ENCODE measurements at places on chromosomes 1 and 21.

GRCh38 chr1:178573330-178573729 lies 60.4 kb downstream of the TEX35 start:
- no peak for DNase-seq

DNA sequence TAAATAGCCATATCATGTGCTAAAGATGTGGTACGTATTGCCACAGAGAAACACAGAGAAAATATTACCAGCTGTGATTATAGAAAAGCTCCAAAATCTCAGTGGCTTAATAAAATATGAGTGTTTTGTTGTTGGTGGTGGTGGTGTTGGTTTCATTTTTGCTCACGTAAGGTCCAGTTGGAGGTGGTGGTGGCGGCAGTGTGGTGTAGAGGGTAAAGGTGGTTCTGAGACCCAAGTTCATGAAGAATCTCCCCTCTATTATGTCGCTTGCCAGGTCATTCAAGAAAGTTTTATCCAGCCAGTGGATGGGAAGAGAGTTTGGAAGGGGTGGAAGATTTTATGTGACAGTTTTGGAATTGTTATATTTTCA lies 217.6 kb upstream of the SAMSN1 start:
- DNase-seq: no peak

GRCh38 chr1:200380589-200381021 lies 29.2 kb downstream of the ZNF281 start:
- DNase-seq: no peak

DNA sequence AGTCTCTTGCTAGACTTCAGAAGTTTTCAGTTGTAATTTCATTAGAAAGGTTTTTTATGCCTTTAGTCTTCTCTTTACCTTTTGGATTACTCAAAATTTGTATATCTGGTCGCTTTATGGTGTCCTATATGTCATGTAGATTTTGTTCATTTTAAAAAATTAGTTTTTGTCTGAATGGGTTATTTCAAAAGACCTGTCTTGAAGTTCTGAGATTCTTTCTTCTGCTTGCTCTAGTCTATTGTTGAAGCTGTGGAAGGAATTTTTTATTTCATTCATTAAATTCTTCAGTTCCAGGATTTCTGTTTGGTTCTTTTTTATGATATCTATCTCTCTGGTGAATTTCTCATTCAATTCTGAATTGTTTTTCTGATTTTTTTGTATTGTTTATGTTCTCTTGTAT lies 46.5 kb upstream of the GCLM start:
- no peak for DNase-seq

GRCh38 chr21:17560377-17561025 lies 47.7 kb downstream of the CXADR start:
- DNase-seq: no peak

DNA sequence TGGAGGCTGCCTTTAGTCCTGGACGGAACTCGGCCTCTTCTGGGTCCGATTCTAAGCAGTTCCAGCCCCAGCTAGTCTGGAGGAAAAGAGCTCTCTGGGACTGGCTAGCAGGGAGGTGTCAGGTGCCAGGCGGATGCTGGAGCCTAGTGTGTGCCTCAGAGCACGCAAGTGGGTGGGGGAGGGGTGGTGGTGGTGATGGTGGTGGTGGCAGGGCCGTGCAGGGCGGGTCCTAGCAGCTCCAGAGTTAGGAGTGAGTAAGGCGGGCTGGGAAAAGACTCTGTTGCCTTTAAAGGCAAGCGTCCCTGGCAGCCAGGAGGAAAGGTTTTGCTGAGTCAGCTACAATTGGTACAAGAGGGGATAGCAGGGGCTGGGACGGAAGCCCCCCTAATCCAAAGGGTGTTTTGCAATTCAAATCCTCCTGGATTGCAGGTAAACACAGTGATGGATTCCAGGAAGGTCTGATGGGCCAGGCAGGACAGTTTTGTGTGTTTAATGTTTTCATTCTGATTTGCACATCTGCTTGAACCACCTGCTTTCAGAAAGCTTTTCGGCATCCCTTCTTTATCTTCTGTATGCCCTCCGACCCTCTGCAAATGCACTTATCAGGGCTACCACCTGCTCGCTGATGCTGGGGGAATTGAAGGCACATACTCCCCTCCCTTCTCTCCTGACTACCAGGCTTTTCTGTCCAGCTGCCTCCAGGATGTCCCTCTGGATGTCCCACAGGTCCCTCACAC lies 4.1 kb upstream of the SLC2A1 start:
- no peak for DNase-seq

DNA sequence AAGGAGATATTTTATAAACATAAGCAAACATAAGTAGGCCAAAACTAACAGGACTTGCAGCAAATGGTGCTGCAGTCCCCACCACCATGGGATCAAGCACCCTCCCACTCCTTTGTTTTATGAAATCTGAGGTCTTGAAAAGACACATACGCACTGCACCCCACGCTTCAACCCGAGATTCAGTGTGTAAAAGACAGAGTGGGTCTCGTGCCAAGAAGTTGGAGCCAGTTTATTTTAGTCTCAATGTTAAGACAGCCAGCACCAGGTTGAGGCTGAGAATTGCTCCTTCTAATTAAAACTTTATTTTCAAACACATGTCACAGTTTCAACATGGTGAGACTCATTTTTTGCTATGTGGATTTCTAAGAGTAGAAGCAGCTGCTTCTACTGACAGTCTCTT lies 139.1 kb upstream of the TIAM1 start:
- no peak for DNase-seq

GRCh38 chr1:161013488-161014230 lies 7.3 kb downstream of the F11R start:
- DNase-seq: peak; percentile 55

GRCh38 chr1:79660129-79660528 lies 653.6 kb upstream of the ADGRL4 start:
- DNase-seq: no peak

GRCh38 chr1:179300112-179300511 lies 6.5 kb downstream of the SOAT1 start:
- DNase-seq: no peak

DNA sequence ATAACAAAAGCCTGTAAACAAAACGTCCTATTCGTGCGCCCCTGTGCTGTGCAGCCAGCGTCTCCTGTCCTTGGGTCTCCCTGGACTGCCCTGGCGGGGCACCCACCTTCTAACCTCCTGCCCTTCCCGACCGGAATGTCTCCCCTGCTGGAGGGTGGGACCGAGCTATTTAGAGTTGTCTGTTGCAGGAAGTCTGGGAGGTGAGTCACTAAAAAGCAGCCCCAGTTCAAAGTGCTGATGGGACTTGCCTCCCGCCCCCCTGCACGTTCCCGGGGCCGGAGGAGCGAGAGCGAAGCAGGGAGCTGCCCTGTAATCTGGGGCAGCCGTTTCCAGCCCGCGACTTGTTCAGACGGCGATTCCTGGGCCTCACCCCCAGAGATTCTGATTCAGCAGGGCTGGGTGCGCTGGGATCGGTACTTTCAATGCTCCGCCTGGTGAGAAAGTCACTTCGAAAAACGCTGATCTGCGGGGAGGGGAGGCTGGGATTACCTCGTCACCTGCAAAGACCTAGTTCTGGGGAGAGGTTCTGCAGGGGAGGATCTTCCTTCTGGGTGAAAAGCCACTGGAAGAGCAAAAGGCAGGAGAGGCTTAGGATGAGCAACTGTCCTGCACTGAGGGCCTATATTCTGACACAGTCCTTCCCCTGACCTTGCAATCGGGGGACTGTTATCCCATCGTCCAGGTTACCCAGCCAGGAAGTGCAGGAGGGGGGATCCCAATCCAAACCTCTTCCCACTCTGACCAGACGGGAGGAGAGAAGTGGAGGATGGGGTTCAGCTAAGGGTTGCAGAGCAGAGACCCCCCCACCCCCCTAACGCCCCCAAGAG lies 1.2 kb upstream of the DHRS3 start:
- peak; percentile 85 for DNase-seq

GRCh38 chr1:171969813-171970212 lies 128.5 kb downstream of the DNM3 start:
- no peak for DNase-seq

- no peak for DNase-seq
These were observed 45.2 kb upstream of the HAO2 start for GRCh38 chr1:119323216-119323982.
